ENCODE measurements at places on chromosomes 1 and 21. TPM values are rescaled to one million over a fixed set of nuclear protein-coding genes. Genes with fewer than 3 reads are reported as not detected.

Gene PFKFB2
- polyA plus RNA-seq = 1.4 TPM

Gene COX20
- polyA plus RNA-seq = 43.8 TPM

Gene LIN28A
- polyA plus RNA-seq = not detected

Gene BEND5
- polyA plus RNA-seq = 3.8 TPM

GRCh38 chr1:160216301-160216700 lies 11.1 kb downstream of the PEA15 start:
- no peak overlapping the region for H3K27ac ChIP-seq
- no peaks in the 10 kb centered on the region for H3K4me1 ChIP-seq
- H3K4me3 ChIP-seq = no peak overlapping the region
- H3K36me3 ChIP-seq = peaks cover 58% of the 10 kb centered on the region

GRCh38 chr1:114468710-114469468 lies 42.1 kb downstream of the TRIM33 start:
- peaks cover 5% of the 10 kb centered on the region for H3K36me3 ChIP-seq
- H3K4me1 ChIP-seq = peaks cover 64% of the 10 kb centered on the region
- peak overlapping the region; percentile 60 for H3K4me3 ChIP-seq
- H3K27ac ChIP-seq = peak overlapping the region; percentile 89

GRCh38 chr1:89632657-89633247 lies at the start of gene LRRC8C:
Gene LRRC8C (plus strand): TSS chr1:89633120. CDS start chr1:89686474, 53,354 bp downstream.
- H3K36me3 ChIP-seq = no peaks in the 10 kb centered on the region
- peak; percentile 91 for DNase-seq
- peak within 1 kb of the TSS; percentile 96 for H3K4me3 ChIP-seq

DNA sequence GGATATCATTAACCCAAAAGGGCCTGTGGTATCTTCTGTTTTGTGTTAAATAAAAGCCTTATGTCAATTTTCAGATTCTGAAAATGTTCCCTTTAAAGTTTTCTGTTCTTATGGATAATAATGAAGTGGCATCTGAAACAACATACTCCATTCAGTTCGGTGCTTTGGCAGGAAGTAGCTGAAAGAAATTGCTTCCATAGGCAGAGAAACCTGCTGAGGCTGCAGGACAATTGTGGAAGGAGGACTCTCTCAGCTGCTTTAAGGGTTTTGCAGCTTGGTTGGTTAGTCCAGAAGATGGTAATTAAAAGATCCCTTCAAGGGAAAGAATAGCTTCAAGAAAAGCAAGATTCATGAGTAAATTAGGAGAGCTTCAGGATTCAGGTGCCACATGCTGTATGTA lies 30.5 kb upstream of the NRIP1 start:
- no peaks in the 10 kb centered on the region for H3K4me1 ChIP-seq
- DNase-seq = no peak
- no peak overlapping the region for H3K27ac ChIP-seq
- no peak overlapping the region for H3K4me3 ChIP-seq

GRCh38 chr1:53639996-53640700 lies 98.8 kb downstream of the GLIS1 start:
- H3K27me3 ChIP-seq = peaks cover 4% of the 10 kb centered on the region
- no peak overlapping the region for H3K4me3 ChIP-seq
- no peak overlapping the region for H3K27ac ChIP-seq
- H3K4me1 ChIP-seq = no peaks in the 10 kb centered on the region
- no peak for DNase-seq

DNA sequence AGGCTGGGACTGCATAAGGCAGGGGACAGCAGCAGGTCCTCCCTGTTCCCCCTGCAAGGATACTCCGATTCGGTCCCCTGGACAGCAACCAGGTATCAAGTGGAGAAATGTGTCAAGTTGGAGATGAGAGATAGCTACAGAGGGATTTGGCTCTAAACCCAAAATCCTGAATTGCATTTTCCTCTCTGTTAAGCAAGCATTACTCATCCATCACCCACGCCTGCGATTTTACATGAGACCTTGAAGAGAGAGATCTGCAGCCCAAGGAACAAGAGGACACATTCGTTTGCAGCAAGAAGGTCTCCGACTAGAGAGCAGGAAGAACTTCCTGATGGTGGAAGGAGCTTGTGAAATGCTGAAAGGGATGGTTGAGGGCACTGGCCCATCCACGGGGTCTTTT lies 21.9 kb downstream of the SYT2 start:
- no peak overlapping the region for H3K4me3 ChIP-seq
- DNase-seq = no peak
- no peaks in the 10 kb centered on the region for H3K36me3 ChIP-seq
- no peak overlapping the region for H3K27ac ChIP-seq
- H3K27me3 ChIP-seq = peaks cover 14% of the 10 kb centered on the region

DNA sequence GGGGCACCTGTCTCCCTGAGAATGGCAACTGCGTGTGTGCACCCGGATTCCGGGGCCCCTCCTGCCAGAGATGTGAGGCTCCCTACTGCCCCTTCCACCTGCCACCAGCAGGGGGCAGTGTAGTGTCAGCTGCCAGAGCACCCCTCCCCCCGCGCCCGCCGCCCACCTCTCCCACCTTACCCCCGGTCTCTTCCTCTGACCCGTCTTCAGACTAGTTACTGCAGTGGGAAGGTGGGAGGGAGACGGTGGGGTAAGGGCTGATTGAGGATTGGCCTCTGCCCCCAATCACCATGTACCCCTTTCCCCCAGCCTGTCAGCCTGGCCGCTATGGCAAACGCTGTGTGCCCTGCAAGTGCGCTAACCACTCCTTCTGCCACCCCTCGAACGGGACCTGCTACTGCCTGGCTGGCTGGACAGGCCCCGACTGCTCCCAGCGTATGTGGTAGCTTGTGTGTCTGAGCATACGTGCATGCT lies 10.1 kb upstream of the LRRC71 start:
- H3K27me3 ChIP-seq = peaks cover 7% of the 10 kb centered on the region

- no peak for DNase-seq
- no peaks in the 10 kb centered on the region for H3K4me1 ChIP-seq
- no peak overlapping the region for H3K4me3 ChIP-seq
- peaks cover 2% of the 10 kb centered on the region for H3K27me3 ChIP-seq
Observed at GRCh38 chr21:14763695-14764064, 217.6 kb upstream of the SAMSN1 start.

DNA sequence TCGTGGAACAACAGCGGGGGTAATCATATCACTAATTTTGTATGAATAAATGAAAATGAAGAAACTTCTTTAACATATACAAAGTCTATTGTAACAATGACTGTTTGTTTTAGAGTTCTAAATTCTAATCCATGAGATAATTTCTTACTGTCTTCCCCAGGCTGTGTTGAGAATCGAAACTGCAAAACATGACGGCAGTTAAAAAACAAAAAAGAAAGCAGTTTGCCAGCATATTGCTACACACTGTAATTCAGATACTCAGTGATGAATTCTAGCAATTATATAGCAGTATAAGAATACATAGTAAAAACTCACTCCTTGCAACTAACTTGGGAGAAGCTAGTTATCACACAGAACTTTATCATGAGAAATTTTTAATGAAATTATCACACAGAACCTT lies 22.1 kb downstream of the INSL5 start:
- no peak for DNase-seq
- H3K27me3 ChIP-seq = peaks cover 4% of the 10 kb centered on the region
- no peaks in the 10 kb centered on the region for H3K4me1 ChIP-seq
- no peak overlapping the region for H3K4me3 ChIP-seq
- H3K36me3 ChIP-seq = no peaks in the 10 kb centered on the region

GRCh38 chr21:15422783-15423182 lies 307.0 kb upstream of the USP25 start:
- no peaks in the 10 kb centered on the region for H3K4me1 ChIP-seq
- H3K36me3 ChIP-seq = no peaks in the 10 kb centered on the region
- DNase-seq = no peak
- H3K27me3 ChIP-seq = peaks cover 2% of the 10 kb centered on the region
- H3K4me3 ChIP-seq = no peak overlapping the region

DNA sequence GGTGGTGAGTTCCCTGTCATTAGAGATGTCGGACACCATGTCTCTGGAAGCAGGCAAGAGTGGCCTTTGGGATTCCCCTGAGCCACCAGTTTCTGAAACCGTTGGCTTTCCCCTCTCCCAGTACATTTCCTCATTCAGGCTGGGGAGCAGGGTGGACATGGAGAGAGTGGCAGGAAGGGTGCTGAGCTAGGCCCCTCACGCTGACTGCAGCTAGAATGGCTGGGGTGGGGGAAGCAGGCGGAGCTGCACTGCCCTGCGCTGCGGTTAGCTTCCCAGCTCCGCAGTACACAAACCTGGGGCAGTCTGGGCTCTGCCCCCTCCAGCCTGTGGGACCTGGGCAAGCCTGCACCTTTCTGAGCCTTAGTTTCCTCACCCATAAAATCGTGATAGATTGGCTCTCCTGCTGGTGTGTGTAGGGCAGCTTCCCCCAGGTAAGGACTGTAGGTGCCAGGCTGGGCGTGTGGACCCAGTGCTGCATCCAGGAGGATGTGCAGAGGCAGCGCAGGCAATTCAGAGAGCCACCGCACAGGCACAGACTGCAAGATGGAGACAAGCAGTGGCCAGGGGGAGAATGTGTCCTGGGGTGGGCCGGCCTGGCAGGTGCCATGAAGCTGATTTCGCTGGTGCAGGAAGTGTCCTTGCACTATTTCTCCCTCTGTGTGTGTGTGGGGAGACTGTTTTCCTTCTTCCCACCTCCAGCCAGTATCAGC lies 3.0 kb downstream of the PLA2G2F start:
- no peak for DNase-seq
- H3K4me1 ChIP-seq = no peaks in the 10 kb centered on the region
- H3K27ac ChIP-seq = no peak overlapping the region
- no peak overlapping the region for H3K4me3 ChIP-seq
- H3K36me3 ChIP-seq = no peaks in the 10 kb centered on the region

- no peaks in the 10 kb centered on the region for H3K36me3 ChIP-seq
- H3K4me1 ChIP-seq = peaks cover 6% of the 10 kb centered on the region
- H3K27me3 ChIP-seq = peaks cover 26% of the 10 kb centered on the region
Observed at GRCh38 chr1:164785841-164786534, 227.0 kb downstream of the PBX1 start.

DNA sequence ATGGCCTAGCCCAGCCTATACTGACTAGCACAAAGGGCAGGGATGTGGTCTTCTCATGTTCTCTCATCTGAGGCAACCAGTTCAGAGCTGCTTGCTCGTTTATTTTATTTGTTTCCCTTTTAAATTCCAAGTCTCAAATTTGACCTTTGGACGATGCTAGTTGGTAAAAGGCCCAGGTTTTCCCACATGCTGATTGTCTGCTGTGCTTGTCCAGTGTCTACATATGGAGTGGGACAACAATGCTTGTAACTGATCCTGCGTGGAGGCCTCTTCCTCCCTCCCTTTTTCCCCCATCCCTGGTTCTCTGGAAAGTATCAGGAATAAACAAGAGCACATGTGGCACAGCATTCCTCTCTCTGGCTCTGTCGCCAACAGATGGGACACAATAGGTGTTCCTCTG lies 34.0 kb upstream of the BEND5 start:
- DNase-seq = no peak
- H3K27me3 ChIP-seq = no peaks in the 10 kb centered on the region
- no peak overlapping the region for H3K4me3 ChIP-seq
- no peak overlapping the region for H3K27ac ChIP-seq

Measured in immature natural killer cell (primary cell).